H4 (cell line): ENCODE measurements at places on chromosomes 7 and 10.

DNA sequence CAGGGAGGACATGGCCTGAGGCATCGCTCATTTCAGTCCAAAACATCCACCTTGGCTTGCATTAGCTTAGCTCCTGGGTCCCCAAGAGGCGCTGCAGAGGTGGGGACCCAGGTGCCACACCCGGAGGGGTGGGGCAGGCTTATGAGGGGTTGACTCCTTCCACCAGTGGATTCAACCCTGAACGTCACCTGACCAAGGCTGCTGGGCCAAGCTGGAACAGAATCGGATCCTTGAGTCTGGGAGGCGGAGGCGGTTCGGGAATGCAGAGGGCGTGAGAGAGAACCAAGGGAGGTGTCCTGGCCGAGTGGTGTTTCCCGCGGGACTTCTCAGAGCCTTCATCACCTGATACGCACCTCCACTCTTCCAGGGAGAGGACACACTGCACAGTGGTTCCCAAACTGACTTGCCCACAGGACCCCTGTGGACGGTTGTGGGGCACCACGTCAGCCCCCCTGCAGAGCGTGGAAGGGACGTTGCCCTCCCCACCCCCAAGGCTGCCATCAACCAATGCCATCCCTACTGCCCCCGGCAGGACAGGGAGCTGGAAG is 4.5 kb upstream of the MICALL2 start:
- DNase-seq = no peak

GRCh38 chr10:3740157-3740871 is 44.7 kb downstream of the KLF6 start:
- peak; percentile 6 for DNase-seq

- DNase-seq = no peak
These were observed 246.9 kb downstream of the PTEN start for GRCh38 chr10:88110355-88110754.

GRCh38 chr10:24215603-24216002 is 6.7 kb downstream of the KIAA1217 start:
- DNase-seq = no peak

GRCh38 chr7:50509459-50509858 is 55.7 kb downstream of the DDC start:
- DNase-seq = no peak

DNA sequence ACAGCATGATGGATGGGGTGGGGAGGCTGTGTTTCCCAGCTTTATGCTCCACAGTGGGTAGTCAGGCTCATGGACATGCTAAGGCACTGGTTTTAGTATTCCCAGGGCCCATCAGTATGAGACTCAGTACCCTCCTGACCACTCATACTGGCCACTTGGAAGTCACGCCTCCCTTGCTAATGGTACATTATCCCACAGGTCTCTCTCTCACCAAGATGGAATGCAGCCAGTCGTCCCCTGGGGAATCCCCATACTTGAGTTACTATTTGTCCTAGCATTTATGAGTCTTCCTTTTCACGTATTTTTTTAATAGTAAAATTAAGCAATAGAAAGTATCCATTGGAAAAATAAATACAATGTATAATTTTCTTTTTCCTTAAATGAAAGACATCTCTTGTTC is 80.6 kb upstream of the TBX20 start:
- DNase-seq = no peak

DNA sequence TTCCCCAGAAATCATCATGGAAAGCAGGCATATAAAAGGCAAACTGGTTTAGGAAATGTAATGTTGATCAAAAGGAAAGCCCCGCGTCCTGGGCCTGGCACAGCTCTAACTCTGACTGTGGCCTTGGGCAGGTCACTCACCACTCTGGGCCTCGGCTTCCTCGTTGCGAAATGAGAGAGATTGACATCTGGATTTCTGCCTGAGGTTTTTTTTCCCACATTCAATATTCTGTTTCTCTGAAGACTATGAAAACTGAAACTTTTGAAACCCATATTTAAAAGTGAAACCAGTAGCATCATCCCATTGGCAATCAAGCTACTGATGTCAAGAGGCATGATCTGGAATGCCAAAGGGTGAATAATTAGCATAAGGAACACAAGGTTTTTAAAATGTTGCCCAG is 369.7 kb upstream of the NPVF start:
- no peak for DNase-seq

- DNase-seq = peak; percentile 84
These were observed 400.4 kb downstream of the CDC14C start for GRCh38 chr7:49324707-49325106.

DNA sequence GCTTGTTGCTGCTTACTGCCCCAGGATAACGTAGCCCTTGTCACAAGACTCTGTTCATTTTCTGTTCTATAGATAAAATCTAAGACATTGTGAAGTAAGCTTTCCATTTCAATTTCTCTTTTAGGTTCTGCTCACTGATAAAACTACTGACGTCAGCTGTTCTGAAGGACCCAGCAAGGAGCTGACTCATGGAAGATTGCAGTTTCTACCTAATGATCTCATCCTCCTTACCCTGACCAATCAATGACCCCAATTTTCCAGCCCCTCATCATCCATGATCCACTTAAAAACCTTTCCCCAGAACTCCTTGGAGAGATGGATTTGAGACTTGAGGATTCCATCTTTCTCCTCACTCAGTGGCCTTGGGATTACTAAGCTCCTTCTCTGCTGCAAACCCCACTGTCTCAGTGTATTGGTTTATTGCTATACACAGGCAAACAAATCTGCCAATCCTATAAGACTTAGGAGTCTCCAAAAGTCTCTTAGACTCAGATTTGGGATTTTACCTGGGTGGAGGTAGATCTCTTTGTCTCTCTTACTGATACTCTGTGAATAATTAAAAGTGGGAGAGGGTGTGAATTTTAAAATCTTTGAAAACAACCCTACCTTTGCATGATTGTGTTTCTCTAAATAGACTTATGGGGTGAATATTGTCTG is 109.2 kb upstream of the TRIM24 start:
- no peak for DNase-seq

DNA sequence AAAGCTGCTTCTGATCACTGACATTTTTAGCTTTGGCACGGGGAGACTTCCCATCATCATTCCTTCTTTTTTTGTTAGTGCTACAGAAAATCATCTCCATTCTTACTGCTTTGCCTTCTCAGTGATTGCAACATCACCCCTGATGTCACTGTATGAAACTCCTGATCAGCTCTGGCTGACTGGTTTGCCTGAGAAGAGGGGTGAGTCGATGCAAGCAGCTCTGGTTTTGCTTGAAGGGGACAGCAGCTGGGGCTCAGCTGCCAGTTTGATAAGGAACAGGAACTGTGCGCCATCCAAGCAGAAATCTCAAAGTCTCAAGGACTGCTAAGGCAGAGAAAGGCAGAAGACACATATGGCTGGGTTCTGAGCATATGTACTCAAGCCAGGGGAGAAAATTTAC is 808.5 kb upstream of the CELF2 start:
- DNase-seq = peak; percentile 9

- DNase-seq = no peak
These were observed 73.5 kb downstream of the SEMA3E start for GRCh38 chr7:83575436-83575835.

DNA sequence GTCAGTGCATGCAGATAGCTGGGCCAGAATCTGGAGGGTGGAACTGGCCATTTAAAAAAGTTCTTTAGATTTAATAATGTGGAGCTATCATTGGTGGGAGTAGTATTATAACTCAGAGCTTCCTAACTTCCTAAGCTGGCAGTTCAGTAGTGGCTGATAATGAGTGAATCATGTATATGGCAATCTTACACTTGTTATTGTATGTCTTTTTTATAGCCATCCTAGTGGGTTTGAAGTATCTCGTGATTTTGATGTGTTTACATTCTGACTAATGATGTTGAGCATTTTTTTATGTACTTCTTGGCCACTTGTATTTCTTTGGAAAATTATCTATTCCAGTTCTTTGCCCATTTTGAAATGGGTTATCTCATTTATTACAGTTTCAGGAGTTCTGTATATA is 15.4 kb downstream of the TFAM start:
- no peak for DNase-seq

DNA sequence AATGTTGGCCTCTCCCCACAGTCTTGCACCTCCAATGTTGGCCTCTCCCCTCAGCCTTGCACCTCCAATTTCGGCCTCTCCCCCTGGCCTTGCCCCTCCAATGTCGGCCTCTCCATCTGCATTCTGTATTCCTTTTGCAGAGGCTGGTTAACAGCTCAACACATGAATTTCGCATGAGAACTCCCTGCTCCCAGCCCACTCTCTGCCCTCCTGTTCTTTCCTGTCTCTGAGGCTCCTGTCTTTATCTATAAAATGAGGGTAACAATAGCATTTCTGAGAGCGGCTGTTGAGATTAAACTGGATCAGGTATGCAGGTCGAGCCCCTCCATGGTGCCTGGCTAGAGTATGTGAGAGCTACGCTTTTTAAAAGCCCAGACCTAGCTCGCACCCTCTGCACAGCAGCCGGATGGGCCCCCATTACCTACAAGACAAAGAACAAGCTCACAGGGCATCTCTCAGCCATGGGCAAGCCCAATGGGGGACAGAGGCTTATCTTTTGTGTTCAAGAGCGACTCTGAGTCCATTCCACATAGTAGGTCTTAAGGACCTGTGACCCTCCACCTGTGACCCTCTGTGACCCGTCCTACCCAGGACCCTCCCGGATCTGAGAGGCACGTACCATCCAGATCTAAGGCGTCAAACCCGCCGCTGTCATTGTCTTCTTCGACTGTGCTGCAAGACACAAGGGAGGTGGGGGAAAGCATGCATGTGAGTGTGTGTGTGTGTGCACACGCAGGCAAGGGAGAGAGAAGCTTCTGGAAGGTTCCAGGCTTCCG is 82.2 kb upstream of the GNA12 start:
- DNase-seq = no peak

- DNase-seq = no peak
These were observed 28.3 kb downstream of the PPP1R3A start for GRCh38 chr7:113890331-113891030.

DNA sequence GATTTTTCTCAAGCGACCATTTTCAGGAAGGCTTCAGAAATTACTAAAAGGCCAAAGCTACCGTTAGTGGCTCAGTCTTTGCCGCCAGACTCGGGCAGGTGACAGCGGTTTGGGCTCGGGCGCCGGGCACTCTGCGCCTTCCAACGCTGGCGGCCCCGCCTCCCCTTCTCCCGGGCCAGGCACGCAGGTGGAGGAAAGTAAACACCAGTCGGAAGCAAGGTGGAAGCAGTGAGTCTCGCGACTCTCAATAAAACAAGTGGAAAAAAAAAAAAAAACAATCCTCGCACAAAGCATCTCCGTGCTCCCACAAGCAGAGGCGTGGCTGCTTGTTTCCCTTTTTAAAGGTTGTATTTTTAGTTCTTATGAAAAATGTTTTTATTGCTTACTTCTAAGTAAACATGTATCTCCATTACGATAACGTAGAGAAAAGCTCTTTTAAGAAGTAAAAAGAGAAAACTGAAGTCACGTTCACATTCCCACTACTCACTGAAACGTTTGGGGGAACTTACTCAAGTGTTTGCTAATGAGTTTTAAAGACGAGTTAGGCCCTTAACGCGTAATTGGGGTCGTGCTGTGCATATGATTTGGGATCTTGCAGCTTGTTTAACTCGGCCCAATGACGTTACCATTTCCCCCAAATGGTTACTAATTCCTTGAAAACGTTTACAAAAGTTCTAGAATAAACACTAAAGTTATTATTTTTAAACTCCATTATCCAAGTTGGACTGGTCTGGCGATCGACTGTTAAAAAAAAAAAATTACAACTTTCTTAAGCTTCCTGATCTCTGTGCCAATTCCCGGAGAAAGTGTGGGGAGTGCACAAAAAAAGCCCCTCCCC is 864 bp downstream of the CDCA7L start:
- peak; percentile 53 for DNase-seq
